ENCODE measurements at places on chromosomes 4 and X.

DNA sequence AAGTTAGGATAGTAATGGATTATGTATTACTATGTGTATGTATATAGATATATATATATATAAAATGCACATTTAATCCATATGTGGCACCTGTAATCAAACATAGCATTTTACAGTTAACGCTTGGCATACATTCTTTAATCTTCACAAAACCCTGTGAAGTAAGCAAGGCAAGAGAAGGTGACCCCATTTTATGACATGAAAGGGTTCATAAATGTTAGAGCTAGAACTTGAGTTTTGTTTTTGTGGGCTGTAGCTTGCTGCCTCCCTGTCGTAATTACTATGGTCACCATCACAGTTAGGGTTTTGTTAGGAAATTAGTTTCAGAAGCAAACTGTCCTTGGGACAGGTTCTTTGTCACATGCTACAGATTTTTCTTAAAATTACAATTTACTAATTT, 13.8 kb upstream of the CYP2U1 start:
- DNase-seq, result no peak

- no peak for DNase-seq
Measured at GRCh38 chr4:186984105-186984644, 260.5 kb upstream of the FAT1 start.

DNA sequence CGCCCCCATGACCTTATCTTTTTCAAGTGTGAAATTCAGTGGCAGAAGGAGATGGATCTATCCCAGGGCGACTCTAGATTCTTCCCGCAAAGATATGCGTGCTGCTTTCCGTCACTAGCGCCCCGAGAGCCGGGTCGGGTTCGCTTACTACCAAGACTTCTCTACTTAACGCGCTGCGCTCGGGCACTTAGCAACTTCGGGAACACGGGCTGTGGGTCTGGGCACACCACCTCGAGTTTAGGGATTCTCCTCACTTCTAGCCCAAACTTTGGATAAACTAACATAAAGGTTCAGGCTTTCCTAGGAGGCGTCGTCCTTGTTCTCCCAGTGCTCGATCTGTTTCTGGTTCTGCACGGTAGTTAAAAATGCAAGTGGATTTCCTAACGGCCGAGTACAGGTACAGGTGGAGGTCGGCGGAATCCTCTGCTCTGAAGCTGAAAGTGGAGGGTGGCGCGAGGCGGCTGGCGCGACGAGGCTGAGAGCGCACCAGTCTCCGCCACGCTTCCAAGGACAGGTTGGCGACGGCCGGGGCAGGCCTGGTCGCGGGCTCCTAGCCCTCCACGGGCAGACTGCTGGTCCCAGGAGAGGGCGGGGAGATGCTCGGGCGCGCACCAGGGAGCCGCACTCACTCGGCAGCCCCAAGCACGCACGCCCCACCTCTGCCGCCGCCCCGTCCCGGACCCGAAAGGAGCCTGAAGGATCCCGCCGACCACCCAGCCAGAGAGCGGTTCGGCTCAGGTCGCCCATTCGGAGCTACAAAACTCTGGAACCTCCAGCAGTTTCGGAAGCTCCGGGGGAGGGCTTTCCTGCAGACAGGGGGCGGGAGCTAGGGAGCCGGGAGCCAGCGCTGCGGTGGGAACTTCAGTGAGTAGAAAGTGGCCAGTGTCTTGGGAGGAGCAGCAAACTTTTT, 100.8 kb upstream of the TENM3 start:
- DNase-seq, result no peak

DNA sequence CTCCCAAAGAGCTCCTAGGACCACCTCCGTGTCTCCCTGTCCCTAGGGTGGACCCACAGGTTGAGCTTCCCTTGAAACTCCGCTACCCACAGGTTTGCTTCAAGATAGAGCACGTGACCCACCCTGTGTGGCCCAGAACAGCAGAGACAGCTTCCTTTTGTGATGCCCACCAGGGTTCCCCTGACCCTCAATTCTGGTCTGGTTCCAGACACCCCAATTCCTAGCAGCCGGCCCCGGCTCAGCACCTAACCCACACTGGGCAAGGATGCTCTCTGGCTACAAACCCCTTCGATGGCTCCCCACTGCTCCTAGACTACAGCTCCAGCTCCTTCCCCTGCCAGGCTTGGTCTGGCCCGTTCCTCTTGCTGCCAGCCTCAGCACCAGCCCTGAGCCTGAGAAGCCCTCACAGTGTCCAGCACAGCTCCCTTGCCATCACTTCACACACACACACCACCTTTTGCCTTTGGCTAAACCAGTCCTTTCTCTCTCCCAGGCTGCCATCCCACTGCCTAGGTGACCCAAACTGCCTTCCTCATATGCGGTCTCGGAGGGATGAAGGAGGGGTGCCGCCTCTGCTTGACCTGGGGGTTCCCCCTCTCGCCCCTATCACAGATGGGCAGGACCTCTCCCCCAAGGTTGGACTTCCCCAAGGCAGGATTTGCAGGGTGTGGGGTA, 6.2 kb downstream of the PNCK start:
- no peak for DNase-seq

- no peak for DNase-seq
Measured at GRCh38 chr4:66930206-66930605, 615.1 kb downstream of the CENPC start.

DNA sequence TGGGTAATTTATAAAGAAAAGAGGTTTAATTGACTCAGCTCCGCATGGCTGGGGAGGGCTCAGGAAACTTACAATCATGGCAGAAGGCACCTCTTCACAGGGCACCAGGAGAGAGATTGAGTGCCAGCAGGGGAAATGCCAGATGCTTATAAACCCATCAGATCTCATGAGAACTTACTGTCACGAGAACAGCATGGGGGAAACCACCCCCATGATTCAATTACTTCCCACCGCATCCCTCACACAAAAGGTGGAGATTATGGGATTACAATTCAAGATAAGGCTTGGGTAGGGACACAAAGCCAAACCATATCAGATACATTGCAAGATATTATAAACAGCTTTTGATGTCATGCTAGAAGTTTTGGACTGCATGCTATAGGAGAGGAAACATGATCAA, 204.3 kb downstream of the VEGFC start:
- DNase-seq, result no peak

- peak; percentile 18 for DNase-seq
Measured at GRCh38 chr4:155187989-155188388, 20.4 kb upstream of the NPY2R start.

GRCh38 chrX:18748499-18748898, 41.1 kb downstream of the PPEF1 start:
- DNase-seq, result no peak

- no peak for DNase-seq
Measured at GRCh38 chr4:168291242-168291641, 27.3 kb downstream of the DDX60 start.

Measured in Kasumi-1 (cell line).